ENCODE measurements at places on chromosomes 5 and 9.

GRCh38 chr5:138653502-138653901 lies 78.3 kb upstream of the HSPA9 start:
- DNase-seq = no peak

DNA sequence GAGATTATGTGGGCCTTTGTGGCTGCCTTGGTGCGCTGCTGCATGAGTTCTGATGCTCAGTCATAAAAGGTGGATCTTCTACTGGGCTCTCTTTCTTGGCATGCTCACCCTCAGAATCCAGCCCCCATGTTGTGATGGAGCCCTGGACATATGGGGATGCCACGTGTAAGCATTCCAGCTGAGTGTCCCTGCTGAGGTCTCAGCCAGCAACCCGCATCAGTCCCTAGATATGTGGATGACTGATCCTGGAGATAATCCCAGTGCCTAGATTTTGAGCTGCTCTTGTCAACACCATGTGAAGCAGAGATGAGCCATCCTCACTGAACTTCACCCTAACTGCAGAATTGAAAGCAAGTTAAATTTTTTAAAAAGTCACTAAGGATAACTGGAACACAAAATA lies 390.1 kb downstream of the DMRT2 start:
- DNase-seq = no peak

DNA sequence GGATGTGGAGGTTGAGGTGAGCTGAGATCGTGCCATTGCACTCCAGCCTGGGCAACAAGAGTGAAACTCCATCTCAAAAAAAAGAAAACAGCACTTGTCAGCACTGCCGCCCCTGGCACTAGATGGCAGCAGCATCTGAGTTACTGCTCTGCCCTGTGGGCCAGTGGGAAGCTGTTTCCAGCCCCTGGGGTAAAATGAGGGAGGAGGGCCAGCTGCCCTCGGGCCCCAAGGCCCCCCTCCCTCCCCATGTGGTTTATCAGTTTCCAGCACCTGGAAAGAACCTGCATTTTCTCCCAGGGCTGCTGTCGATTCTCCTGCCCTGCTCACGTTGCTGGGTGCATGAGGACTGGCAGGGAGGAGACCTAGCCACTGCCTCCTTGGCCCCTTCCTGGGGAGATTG lies 13.2 kb upstream of the CEL start:
- peak; percentile 54 for DNase-seq

GRCh38 chr5:149803641-149804468 lies 73.7 kb downstream of the PPARGC1B start:
- no peak for DNase-seq

GRCh38 chr9:124615100-124615742 lies 108.0 kb upstream of the NR5A1 start:
- DNase-seq = no peak

GRCh38 chr5:53543401-53543800 lies 17.0 kb upstream of the NDUFS4 start:
- no peak for DNase-seq

- DNase-seq = no peak
Measured at GRCh38 chr9:73080110-73080694, 71.5 kb upstream of the ANXA1 start.

GRCh38 chr9:84174486-84174885 lies 166.1 kb downstream of the SLC28A3 start:
- DNase-seq = no peak
